ENCODE measurements at places on chromosomes 6 and 20.

GRCh38 chr6:14180609-14181008 lies 63.0 kb downstream of the CD83 start:
- DNase-seq: no peak

DNA sequence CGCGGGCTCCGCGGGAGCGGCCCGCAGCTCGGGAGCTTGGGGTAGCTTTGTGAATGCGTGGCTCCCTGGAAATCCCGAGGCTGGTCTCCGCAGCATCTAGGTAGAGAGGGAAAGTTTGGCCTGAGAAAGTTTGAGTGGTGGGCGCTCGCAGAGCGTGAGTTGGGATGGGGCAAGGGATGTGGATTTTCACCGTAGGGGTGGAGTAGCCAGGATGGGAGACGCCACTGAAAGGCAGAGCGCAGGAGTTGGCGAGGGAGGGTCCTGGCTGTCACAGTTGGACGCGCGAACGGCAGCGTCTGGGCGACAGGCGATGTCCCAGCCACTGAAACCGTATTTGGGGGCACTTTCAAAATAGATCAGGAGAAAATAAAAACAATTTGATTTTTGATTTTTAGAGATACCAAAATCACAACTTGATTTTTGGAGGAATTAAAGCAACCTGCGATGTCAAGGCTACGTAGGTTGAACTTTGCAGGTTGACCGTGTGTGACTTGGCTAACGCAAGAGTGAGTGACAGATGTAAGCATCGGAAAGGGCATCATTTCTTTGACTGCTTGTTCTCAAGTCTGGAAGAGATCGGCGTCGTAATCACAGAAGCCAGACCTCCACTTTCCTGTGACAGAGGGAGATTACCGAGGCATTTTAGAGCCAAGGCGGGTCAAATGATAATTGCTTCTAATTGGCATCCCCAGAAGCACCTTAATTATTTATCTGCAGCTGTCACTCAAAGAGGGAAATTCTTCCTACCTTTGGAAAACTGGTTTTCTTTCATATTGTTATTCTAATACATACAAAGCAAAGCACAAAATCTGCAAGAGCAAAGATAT lies 646 bp downstream of the HEY2 start:
- no peak for DNase-seq

GRCh38 chr6:106757267-106757666 lies 127.9 kb downstream of the QRSL1 start:
- no peak for DNase-seq

DNA sequence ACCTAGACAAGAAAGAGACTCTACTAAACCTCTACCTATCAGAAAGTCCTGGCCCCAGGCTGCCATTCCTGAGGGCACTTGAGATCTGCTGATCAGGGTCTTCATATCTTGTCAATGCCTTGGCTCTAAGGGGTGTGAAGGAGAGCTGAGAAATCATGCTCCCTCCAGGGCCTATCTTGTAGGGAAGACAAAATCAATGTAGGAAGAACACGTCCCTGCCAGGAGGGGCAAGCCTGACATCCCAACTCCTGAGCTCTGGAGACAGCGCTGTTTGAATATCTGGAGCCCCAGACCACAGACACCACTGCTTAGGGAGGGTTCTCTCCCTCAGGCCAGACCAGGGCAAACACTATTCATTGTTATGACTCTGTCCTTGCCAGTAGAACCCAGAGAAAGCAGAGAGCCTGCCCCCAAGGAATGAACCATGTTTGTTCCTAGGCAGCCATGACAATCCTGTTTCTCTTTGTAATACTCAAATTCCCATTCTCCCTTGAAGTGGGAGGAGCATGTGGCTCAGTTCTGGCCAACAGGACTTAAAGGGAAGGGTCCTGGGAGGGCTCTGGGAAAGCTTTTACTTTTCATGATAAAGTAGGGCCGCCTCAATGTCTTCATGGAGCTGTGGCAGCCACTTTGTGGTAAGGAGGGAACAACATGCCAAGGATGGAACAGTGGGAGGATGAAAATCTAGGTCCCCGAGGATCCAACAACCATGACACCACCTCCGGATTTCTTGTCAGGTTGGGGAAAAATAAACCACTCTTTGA lies 1.8 kb upstream of the FASTKD5 start:
- DNase-seq: no peak

GRCh38 chr6:144697369-144697760 lies 412.2 kb downstream of the UTRN start:
- no peak for DNase-seq

DNA sequence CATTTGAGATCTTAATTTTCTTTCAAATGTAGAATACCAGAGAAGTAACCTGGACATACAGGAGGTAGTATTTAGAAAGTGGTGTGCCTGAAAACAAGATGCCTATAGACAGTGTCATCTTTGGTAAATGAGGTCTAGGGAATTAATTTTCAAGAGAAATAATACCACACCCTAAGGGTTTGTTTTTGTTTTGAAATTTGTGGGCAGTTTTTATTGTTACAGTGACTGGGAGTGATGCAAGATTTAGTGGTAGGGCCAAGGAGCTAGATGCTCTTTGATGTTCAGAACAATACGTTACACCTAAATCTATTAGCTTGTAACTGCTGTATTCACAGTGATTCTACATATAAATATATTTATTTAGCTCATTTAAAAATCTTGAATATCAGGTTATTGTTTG lies 856.5 kb upstream of the MAP3K7 start:
- no peak for DNase-seq

GRCh38 chr6:43702534-43703440 lies 15.2 kb upstream of the MRPS18A start:
- DNase-seq: no peak

DNA sequence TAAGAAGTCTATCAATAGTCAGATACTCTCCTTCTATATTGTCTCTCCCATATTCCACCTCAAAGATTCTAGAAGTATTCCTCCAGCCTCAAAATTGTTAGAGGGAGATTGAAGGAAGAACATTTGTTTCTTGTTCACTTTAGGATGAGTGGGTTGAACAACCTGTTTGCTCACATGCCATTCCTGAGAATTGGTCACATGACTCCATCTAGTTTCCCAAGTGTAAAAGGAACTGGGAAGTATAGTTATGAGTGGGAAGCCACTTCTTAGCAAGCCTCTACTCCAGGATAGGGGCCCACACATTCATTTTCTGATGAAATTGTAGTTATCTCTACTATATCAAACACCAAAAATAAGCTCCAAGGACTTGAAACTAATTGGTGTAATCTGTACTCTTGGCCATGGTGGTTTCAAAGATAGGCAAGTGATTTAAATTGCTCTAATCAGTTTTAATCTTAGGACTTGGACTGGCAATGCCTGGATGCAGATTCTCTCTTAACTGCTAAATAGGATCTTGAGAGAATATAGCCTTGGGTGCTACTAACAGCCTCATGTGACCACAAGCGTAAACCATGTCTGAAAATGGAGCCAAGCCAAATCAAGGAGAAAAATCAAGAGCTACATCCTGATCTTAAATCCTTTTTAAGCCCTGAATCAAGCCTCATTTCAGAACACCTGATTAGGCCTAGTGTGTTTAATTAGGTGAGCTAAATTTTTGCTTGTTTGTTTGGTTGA lies 758.7 kb upstream of the MAN1A1 start:
- no peak for DNase-seq

- DNase-seq: no peak
Measured at GRCh38 chr20:13333793-13334192, 112.7 kb downstream of the ISM1 start.

- DNase-seq: no peak
Measured at GRCh38 chr20:25576783-25577530, 8.4 kb downstream of the NINL start.

GRCh38 chr20:5127859-5128424 lies 1.1 kb downstream of the CDS2 start:
- no peak for DNase-seq

GRCh38 chr20:22796469-22797077 lies 212.2 kb upstream of the FOXA2 start:
- no peak for DNase-seq

GRCh38 chr6:53938810-53939209 lies 144.0 kb downstream of the LRRC1 start:
- no peak for DNase-seq

DNA sequence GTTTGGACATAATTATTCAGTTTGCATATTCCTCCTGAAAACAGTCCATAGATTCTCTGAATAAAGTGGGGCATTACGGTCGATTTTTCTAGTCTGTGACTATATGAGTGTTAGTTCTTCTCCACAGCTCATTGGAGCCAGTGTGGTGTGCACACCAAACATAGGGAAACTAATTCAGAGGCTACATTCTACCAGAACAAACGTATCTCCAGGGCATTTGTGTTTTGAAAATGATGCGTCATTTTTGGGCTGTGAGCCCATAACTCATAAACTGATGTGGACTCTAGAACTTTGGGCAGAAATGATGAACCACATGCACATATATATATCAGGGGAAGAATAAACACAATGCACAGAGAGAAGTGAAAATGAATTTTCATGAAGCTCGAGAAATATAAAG lies 41.8 kb downstream of the C6orf58 start:
- DNase-seq: no peak

DNA sequence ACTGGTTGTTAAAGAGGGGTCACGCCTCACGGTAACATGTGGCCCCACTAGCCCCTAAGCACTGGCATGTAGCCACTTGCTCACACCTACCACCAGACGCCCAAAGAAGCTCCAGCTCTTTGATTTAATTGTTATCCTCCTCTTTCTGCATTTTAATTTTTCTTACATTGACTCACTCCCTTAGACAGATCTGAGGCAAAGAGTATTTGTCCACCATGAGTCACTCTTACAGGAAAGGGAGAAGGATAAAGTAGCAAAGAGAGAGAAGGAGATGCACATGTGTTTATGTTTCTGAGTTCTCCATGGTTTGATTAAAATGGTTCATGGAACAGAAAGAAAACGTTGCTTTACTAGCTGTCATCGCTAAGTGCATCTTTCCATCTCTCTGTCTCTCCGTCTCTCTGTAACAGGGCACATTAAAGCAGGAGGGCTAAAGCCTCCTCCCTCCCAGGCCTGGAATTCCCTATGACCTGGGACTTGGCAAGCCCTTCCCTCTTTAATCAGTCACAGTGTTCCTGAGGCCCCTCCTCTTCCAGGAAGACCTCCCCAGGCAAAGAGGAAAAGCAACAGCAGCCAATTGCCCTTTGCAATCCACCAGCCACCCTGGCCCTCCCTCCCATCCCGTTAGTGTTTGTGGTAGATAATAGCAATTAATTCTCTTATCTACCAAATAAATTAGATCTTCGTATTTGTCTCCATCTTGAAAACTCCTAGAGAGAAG lies 112.8 kb upstream of the TSHZ2 start:
- DNase-seq: no peak

Measured in stimulated activated CD4-positive, alpha-beta T cell treated with anti-CD3 and anti-CD28 coated beads, Interleukin-1b, Interleukin-23, amount 100 ng/mL, for 1 hour (primary cell).